ENCODE measurements at places on chromosomes 4 and X.

GRCh38 chr4:4805887-4806286, 53.6 kb upstream of the MSX1 start:
- DNase-seq = no peak

GRCh38 chrX:10043386-10043785, 76.2 kb downstream of the CLDN34 start:
- no peak for DNase-seq

- no peak for DNase-seq
These were observed 126.9 kb upstream of the DCLK2 start for GRCh38 chr4:149951152-149951900.

GRCh38 chr4:4677556-4678522, 136.0 kb upstream of the STX18 start:
- no peak for DNase-seq

DNA sequence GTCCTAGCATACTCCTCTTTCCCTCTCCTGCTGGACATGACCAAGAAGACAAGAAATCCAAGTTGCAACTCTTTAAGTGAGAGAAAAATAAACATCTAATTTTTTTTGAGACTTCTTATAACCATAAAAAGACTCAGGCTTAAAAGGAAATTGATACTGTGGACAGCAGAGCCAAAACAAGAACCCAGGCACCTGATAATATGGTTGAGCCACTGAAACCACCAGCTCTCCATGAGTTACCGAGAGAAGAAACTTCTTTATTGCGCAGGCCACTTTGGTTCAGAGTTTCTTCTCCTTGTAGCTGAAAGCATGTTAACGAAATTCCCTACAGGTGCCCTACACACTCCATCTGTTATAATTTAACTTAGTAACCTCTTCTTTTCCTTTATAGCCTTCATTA, 11.3 kb upstream of the SPCS3 start:
- no peak for DNase-seq

- DNase-seq = peak; percentile 1
These were observed 48.5 kb downstream of the ZCCHC12 start for GRCh38 chrX:118872102-118872566.

DNA sequence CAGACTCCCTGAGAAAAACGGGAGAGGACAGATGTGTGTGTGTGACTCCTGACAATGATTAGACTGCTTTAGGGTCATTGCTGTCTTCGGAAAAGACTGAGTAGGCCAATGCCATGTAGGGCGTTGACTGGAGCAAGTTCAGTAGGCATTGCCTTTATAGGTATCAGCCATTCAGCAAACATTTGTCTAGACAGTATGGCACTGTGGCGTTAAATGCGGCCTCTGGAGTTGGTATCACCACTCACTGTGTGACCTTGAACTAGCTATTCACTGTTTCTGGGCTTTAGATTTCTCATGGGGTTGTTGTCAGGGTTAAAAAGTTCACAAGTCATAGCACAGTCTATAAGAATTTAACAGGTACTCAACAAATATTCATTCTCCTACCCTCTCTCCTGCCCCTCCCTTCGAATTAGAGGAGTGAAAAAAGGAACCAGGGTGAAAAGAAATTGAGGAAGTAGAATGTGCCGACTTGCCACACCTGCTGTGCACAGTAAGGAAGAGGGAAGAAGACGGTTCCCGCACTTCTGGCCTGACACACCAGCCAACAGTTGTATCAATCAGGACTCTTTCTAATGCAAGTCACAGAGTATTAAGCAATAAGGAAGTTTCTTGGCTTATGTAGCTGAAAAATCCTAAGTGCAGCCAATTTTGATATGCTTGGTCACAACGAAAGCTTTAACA, 83.2 kb upstream of the PLAC8 start:
- DNase-seq = no peak

GRCh38 chr4:155944516-155944915, 9.2 kb downstream of the CTSO start:
- DNase-seq = no peak

GRCh38 chrX:21758488-21758887, 572 bp upstream of the SMPX start:
- DNase-seq = no peak

- DNase-seq = no peak
These were observed 46.4 kb downstream of the GPAT3 start for GRCh38 chr4:83582289-83582785.

DNA sequence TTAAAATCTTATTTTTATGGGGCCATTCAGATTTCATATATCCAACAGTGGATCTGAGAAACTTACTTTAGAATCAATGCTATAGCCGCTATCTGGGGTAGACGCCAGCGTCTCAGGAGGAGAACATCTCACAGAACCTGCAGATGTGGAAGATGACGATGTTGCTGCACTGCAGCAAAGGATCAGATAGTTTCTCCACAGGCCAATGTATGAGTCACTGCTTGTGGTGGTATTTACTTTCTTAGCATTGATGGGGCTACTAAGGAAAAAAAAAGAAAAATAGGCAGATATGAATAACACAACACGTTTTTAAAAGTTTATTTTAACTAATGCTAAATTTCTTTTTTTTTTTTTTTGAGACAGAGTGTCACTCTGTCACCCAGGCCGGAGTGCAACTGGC, 85.9 kb downstream of the ZAR1 start:
- no peak for DNase-seq

- no peak for DNase-seq
These were observed 886.9 kb downstream of the FAM133A start for GRCh38 chrX:94560930-94561329.

DNA sequence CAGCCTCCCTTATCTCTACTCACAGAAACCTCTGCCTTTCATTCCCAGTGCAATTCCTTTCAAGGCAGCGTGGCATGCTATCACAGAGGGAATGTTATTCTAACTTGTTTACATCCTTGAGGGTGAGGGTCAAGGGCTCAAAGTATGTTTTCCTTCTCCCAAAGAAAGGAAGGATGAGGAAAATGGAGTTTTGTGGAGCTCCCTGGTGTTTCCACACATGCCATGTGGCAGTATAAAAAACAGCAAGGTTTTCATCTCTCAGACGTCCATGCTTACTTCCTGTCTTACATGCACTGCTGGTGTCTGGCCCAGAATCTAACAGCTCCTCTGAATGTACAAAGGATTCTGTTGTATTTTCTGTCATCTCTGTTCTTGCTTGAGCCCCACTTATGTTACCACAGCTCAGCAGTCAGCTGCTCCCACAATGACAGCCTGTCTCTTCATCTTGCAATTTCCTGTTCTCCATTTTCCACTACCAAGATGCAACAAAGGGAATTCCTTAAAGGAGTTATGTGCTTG, 128.0 kb downstream of the SNCA start:
- DNase-seq = no peak

GRCh38 chr4:76787898-76788297, 110.0 kb downstream of the SOWAHB start:
- DNase-seq = no peak

Measured in stimulated activated CD4-positive, alpha-beta T cell treated with anti-CD3 and anti-CD28 coated beads, Interleukin-4, amount 100 ng/mL, for 48 hours (primary cell).